ENCODE measurements at places on chromosomes 12 and 14.

- no peak for DNase-seq
- no peaks in the 10 kb centered on the region for H3K36me3 ChIP-seq
- H3K27ac ChIP-seq: no peak overlapping the region
- no peak overlapping the region for H3K4me3 ChIP-seq
- no peaks in the 10 kb centered on the region for H3K27me3 ChIP-seq
- H3K4me1 ChIP-seq: peaks cover 7% of the 10 kb centered on the region
Observed at GRCh38 chr12:46461907-46462640, 89.5 kb upstream of the SLC38A2 start.

- peaks cover 19% of the 10 kb centered on the region for H3K36me3 ChIP-seq
- H3K4me3 ChIP-seq: no peak overlapping the region
- H3K27me3 ChIP-seq: no peaks in the 10 kb centered on the region
- H3K4me1 ChIP-seq: peaks cover 6% of the 10 kb centered on the region
Observed at GRCh38 chr14:67697006-67697405, 1.4 kb upstream of the RDH11 start.

DNA sequence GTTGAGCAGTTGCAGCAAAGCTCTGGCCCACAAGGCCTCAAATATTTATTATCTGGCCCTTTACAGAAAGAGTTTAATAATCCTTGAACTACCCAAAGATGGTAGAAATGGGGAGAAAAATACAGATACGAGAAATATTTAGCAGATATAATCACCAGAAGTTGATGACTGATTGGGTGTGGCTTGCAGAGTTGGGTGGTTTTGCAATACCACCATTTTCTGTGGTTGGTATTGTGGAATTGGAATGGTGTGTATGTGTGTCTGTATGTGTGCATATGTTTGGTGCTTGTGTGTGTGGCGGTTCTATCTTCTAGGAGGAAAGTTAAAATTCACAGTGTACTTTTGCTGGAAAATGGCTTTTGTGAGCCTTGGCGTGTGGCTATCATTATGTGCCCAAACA, 85.4 kb upstream of the MANSC4 start:
- no peak overlapping the region for H3K27ac ChIP-seq
- peaks cover 7% of the 10 kb centered on the region for H3K4me1 ChIP-seq
- no peak overlapping the region for H3K4me3 ChIP-seq
- H3K36me3 ChIP-seq: no peaks in the 10 kb centered on the region
- H3K27me3 ChIP-seq: no peaks in the 10 kb centered on the region
- no peak for DNase-seq

DNA sequence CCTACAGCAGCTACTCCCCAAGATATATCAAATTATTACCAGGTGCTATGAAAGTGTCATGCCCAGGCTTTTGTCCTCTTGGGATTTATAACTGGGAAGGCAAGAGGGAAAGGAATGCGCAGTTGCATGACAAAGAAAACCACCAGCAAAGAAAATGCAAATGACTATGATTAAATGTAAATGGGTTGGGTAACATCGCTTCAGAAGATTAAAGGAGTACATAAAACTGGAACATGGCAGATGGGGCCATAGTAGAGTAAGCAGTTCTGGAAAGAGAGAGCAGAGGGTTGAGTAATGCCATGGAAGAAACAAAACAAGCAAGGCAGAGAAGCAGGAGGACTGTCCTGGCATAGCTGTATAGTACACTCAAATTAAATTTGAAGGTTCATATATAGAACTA, 493.1 kb downstream of the NOVA1 start:
- no peaks in the 10 kb centered on the region for H3K36me3 ChIP-seq
- H3K4me3 ChIP-seq: no peak overlapping the region
- H3K4me1 ChIP-seq: no peaks in the 10 kb centered on the region

DNA sequence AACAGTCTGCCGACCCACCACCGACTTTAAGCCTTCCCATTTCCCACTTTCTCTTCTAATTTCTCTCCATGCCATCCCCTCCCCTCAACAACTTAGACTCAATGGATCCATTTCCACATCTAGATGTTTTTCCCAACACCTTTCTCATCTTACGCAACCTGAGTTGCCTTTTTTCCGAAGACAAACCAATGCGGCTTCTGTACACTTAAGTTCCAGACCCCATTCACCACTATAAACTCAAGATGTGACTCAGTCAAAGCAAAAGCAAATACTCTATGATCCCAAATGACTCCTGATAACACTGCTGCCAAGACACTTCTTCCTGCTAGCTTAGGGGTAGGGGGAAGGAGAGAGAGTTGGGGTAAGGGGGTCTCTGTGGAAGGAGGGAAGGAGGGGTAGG, 1.3 kb downstream of the IL22 start:
- no peak for DNase-seq
- H3K27ac ChIP-seq: no peak overlapping the region
- H3K27me3 ChIP-seq: peaks cover 17% of the 10 kb centered on the region
- H3K36me3 ChIP-seq: no peaks in the 10 kb centered on the region
- H3K4me1 ChIP-seq: no peaks in the 10 kb centered on the region

GRCh38 chr14:72680853-72681640, 212.9 kb downstream of the DPF3 start:
- no peak overlapping the region for H3K4me3 ChIP-seq
- H3K4me1 ChIP-seq: no peaks in the 10 kb centered on the region
- peaks cover 3% of the 10 kb centered on the region for H3K27me3 ChIP-seq
- no peak for DNase-seq

Measured in K562 (cell line).